RPMI7951 (cell line): ENCODE measurements at places on chromosomes 7 and 10. TPM values are rescaled to one million over a fixed set of nuclear protein-coding genes. Genes with fewer than 3 reads are reported as not detected.

The KCP gene
- total RNA-seq: under 0.01 TPM in 1 of 2 replicates, not detected in the other

The ZP3 gene
- 5.5 and 6.1 TPM in 2 replicates for total RNA-seq

The PUS7 gene
- total RNA-seq: 20.1 and 21.0 TPM in 2 replicates

The PDE6C gene
- total RNA-seq: not detected in 2 replicates

The SORBS1 gene
- total RNA-seq: 1.4 and 2.1 TPM in 2 replicates

The OPN1SW gene
- total RNA-seq: not detected in 2 replicates

The ZNF853 gene
- total RNA-seq: under 0.01 and 0.10 TPM in 2 replicates

The FKBP6 gene
- total RNA-seq: not detected in 2 replicates

The CNNM2 gene
- 4.1 and 4.3 TPM in 2 replicates for total RNA-seq
